ENCODE measurements at places on chromosomes 5 and 9.
A peak's percentile ranks its signal among the peaks of the same experiment; 100 is the strongest.

- ATAC-seq: no peak
These were observed 237.8 kb downstream of the SEC61B start for GRCh38 chr9:99459919-99460318.

- no peak for ATAC-seq
These were observed 661.8 kb upstream of the RIOK2 start for GRCh38 chr5:97844797-97845196.

DNA sequence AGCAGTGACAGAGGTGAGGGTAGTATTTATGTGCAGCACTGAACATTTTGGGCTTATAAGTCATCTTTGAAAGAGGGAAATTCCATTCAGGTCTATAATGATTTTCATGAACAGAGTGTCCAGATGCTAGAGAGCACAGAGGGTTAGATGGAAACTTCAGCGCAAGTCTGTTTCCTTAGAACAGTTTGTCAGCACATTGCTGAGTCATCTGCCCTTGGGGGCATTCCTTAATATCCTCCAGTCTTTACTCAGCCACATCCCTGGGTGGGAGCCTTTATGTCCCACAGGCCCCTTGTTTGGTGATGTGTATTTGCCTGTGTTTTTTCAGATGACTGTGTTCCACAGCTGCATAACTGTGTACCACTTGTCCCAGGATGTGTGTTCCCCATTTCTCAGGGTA lies 138.5 kb upstream of the S1PR3 start:
- ATAC-seq: peak; percentile 86

DNA sequence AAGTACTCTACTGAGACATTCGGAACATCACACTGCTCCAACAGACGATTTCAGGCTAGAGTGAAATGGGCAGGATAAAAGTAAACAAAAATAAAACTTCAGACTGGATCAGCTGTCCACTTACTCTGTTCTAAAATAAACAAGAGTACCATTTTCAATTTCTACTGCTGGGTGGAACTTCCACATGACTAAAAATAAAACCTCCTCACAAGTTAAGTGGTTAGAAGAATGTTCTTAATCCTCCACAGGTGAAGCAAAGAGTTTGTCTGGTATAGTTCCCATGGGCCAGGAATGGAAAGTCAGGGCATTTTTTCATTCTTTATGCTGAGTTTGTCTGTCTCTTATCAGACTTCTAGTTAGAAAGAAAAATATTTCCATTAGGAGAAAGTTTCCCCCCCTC lies 15.7 kb downstream of the NUDT12 start:
- no peak for ATAC-seq

GRCh38 chr5:68087866-68088265 lies 127.7 kb upstream of the PIK3R1 start:
- ATAC-seq: peak; percentile 36

GRCh38 chr9:123929177-123929869 lies 603 bp downstream of the DENND1A start:
- ATAC-seq: peak; percentile 8

GRCh38 chr9:108911820-108912219 lies 22.1 kb downstream of the ELP1 start:
- no peak for ATAC-seq

GRCh38 chr5:153670101-153670500 lies 179.6 kb downstream of the GRIA1 start:
- no peak for ATAC-seq

GRCh38 chr9:27451207-27451797 lies 72.8 kb upstream of the IFNK start:
- ATAC-seq: no peak

DNA sequence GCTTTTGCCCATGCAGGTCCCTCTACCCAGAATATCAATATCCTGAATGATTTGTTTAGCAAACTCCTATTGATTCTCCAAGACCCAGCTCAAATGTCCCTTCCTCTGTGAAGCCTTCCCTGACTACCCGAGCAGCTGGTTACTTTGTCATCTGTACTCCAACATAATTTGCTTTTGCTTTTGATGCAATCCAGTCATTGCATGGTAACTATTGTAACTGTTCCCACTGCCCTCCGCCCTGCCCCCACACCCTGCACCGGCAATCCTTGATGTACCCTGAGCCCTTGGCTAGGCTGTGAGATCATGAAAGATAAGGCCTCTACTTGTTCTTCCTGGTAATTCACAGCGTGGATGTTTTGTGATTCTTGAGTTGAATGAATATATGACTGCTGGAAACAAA lies 119.9 kb upstream of the BOD1 start:
- no peak for ATAC-seq

DNA sequence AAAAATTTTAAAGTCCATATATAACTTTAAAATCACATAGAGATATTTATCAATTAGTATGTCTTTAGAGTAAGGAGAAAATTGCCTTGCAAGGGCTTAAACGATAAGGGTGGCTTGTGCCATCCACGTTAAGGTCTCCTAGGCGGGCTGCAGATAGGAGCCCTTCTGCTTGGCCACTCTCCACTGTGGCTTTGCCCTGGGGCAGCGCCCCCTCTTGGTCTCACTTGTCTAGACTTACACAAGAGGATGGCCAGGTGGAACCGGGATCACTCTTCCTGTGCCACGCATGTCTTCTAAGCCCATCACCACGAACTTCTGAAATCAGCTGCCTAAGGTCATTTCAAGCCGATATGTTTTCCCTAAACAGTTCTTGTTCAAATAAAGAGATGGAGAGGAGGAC lies 2.9 kb downstream of the FPGS start:
- no peak for ATAC-seq

GRCh38 chr9:91734371-91734981 lies 215.6 kb downstream of the ROR2 start:
- peak; percentile 90 for ATAC-seq

GRCh38 chr5:83388608-83389007 lies 82.9 kb upstream of the VCAN start:
- ATAC-seq: no peak

- no peak for ATAC-seq
These were observed 75.5 kb downstream of the SGCD start for GRCh38 chr5:156402387-156402921.

DNA sequence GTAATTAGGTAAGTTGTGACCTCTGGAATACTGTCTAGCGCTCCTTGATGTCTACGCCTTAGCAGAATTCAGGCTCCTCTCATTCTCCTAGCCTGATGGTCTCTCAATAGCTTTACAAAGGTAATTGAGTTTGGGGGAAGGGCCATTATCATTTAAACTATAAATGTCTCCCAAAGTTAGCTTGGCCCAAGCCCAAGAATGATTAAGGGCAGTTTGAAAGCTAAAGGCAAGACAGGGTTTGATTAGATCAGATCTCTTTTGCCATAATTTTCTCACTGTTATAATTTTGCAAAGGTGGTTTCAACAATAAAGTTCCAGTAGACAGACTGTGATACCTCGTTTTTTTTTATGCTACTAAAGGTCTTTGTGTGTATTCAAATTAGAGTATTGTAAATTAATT lies 3.7 kb upstream of the SLC30A5 start:
- no peak for ATAC-seq

- no peak for ATAC-seq
These were observed 84.6 kb upstream of the LIFR start for GRCh38 chr5:38641003-38641402.

DNA sequence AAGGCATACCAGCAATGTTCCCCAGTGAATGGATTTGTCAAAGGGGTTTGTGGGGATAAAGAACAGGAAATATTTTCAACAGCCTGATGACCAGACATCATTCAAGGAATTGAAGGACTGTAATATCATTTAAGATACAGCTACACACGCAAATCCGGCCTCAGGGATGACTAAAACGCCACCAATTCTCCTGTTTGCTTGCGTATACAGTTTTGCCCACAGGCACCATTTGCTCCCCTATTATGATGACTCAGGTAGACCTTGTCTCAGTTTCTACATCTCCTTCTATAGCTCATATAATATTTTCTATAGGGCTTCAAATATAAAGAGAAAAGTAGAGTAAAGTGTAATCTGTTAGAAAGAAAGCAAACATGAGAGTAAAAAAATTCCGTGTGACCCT lies 29.7 kb upstream of the ITGA1 start:
- no peak for ATAC-seq

DNA sequence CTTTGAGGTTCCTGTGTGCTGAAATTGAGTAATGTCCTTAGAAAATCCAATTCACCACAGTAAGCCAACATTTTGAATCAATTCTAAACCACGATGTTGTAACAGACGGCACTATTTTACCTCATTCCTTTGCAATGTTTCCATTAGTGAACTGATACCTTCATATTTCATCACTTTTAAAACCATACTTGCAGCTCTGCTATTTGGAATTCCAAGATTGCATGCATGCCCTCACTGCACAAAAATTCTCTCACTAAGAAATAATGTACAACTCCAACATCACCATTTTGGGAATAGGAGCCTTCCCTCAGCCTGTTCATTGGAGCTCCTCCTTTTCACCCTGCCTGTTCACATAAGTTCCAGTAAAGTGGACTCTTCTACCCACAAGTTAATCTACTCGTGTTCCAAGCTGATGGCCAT lies 74.8 kb upstream of the TGFBR1 start:
- ATAC-seq: peak; percentile 93

DNA sequence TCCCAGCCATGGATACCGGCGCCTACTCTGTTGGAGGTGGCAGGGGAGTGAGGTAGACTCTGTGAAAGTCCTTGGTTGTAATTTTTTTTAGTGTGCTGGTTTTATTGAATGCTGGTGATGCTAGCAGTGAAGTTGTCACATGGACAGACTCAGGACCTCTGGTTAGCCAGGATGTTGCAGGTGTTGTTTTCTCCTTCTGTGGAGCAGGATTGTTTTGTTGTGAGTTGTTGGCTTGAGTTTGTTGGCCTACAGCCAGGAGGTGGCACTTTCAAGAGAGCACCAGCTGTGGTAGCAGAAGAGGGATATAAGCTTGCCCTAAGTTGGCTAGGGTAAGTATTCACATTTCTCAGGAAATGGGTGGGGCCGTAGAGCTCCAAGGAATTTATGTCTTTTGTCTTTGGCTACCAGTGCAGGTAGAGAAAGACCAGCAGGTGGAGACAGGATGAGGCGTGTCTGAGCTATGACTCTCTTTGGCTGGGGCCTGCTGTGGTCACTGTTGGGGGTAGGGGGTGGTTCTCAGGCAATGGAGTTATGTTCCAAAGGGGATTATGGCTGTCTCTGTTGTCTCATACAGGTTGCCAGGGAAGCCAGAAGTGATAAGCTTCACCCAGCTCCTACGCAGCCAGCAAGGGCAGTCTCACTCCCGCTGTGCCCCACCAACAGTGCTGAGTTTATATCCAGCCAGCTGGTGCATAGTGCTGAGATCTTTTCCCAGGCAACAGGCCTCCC lies 248.7 kb downstream of the TAF11L14 start:
- ATAC-seq: no peak

DNA sequence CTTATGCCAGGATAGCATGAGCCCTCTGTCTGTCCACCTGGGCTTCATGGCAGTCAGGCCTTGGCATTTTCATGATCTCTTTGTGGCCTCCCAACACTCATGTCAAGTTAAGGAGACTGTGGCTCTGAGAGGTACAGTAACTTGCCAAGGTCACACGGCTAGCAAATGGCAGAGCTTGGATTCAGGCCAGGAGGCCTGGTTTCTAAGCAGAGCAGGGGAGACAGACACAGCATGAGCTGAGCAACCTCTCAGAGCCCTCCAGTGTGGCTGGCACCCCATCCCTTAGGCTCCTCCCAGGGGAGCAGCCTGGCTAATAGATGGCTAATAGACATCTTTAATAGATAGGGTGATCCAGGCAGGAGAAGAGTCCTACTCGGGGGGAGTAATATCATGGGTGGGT lies 4.1 kb downstream of the SYNPO start:
- peak; percentile 18 for ATAC-seq

GRCh38 chr9:76297721-76298239 lies 96.4 kb downstream of the RFK start:
- ATAC-seq: peak; percentile 57

DNA sequence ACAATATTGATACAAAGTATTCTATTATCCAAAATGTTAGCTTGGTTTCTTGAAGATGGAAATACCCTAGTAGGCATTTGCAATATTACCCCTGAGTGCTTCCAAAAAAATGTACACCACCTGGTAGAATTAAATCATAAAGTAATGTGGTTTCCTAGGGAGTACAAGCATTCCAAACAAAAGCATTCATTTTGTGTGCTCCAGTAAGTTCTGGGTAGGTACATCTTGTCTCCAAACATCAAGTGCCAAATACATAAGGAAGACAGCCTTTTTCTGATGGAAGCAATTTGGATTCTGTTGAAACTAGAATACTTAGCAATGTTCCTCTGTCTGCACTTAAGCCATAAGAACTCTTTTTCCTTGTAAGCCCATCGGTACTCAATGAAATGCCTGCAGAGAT lies 73.1 kb upstream of the IL7R start:
- ATAC-seq: no peak

DNA sequence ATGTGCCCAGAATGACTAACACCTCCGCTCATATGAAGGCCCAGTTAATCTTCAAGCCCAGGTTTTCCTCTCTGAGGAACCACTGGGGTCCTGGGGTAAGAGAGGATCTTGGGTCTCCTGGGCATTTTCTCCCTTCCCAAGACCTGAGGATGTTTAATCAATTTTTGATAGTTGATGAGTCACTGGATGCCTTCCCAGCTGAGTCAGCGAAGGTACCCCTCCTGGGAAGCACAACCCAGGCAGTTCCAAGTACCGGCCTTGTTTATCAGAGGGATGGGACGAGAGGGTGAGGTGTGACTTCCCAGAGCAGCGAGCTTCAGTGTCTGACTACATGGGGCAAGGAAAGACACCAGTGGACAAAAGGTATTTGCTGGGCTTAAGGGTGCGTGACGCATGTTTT lies 119.6 kb upstream of the IL12B start:
- ATAC-seq: peak; percentile 24

DNA sequence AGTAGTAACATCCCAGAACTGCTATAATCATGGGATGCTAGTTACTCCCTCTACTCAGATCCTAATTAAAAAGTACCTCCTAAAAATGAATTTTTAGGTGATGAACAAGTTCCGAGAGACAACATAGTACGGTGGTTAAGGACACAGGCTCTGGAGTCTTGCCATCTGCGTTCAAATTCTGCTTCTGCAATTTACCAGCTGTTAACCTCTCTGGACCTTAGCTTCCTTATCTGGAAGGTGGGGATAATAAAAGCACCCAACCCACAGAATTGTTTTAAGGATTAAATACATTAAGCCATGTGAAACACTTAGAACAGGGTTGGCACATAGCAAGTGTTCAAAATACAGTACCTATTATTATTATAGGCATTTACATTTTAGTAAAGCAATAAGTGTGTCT lies 77.5 kb upstream of the XPA start:
- ATAC-seq: no peak

GRCh38 chr5:16808021-16808420 lies 128.1 kb downstream of the MYO10 start:
- ATAC-seq: no peak
